ENCODE measurements at places on chromosomes 5 and 9.

DNA sequence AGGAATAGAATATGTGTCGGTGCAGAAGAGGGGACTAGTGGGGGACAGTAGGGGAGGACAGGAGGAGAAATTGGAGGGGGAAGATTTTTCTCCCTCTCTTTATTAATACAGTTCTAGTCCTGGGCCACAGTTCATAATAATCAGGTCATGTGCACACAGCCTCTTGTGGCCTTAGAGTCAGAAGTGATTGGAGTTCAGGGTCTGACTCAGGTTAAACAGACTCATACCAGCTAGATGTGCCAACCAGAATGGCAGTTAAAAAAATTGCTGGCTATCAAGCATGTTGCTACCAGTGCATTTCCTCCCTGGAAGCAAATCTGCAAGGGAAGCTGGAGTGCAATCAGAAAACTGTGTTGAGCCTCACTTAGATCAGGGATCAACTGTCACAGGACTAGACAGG, 132.7 kb upstream of the MAP1B start:
- DNase-seq, result no peak

DNA sequence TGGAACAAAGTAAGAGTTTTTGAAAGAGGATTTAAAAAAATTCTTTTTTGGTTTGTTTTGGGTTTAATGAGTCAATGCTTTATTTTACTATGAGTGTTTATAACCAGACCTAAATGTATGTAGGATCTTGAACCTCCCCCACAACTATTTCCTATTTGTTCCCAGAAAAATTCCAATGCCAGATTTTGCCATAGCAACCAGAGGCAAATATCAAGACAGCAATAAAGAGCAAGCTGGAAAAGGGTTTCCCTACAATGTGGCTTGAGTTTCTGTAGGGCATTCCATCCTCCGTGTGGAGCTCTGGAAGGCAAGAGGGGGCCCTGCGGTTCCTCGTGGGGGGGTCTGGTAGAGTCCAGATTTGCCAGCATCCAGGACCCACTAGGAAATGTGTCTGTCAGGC, 27.8 kb upstream of the GDNF start:
- DNase-seq, result no peak

DNA sequence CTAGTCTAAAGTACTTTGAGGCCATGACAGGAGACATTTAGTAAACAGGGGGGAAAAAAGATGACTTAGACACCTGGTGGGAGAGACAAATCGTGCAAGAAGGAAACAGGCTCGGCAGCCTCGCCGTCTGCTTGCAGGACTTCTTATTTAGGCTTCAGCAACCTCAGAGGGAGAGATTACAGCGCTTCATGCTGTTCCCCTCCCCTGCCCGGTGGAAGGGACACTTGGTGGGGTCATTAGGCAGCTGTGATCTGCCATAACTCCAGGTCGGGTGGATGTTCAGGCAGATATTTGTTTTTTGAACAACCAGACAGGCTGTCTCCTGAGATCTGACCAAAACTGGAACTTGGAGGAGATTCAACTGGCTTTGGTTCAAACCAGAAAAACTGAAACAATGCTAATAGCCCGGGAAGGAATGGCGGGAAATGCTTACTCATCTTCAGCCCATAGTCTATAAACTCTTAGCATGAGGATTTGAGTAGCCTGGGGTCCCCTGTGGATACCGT, 38.1 kb upstream of the CD180 start:
- DNase-seq, result no peak

DNA sequence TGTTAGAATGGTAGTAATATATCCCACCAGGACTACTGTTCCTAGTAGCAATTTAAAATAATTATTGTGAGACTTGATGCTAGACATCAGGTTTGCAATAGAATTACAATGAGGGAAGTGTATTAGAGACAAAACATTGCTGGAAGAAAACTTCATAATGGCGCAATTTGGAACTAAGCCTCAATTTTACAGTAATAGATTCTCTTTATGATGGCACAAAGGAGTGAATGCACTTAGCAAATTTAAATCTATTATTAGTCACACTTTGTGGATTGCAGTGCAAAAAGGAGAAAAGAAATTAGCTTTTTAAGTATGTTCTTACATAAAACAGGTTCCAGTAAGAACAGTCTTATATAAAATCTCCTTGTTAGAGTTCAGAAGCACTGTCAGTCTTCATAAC, 358.3 kb downstream of the KIAA0825 start:
- no peak for DNase-seq

DNA sequence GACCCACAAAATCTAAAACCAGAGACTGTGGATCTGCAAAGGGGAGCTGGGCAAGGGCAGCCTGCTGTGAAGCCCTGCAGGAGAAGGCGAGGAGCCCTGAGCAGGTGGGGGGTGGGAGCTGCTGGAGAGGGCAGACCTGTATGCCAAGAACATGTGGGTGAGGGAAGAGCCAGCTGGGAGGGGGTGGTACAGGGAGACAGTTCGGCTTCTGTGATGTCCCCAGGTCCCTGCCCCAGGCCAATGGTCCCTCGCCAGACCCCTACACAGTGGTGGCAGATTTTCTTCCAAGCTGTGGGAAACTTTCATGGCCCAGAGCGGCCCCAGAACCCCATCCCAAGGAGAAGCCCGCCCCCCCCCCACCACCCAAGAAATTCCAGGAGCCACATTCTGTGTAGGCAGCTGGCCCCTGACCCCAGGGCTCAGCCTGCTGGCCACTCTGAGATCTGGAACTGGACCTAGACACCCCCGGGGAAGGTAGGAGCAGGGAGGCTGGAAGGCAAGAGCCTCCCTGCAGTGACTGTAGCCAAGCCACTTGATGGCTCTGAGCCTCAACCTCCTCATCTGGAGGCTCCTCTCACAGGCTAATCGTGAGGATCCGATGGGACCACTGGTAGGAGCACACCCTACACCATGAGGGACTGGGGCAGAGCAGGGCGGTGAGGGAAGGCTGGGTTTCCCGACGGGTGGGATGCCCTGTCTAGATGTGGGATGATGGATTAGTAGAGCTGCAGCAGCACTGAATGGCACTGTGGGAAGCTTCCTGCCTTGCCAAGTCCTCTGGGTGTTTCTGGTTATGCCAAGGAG, 22.6 kb upstream of the CSF1R start:
- DNase-seq, result no peak

DNA sequence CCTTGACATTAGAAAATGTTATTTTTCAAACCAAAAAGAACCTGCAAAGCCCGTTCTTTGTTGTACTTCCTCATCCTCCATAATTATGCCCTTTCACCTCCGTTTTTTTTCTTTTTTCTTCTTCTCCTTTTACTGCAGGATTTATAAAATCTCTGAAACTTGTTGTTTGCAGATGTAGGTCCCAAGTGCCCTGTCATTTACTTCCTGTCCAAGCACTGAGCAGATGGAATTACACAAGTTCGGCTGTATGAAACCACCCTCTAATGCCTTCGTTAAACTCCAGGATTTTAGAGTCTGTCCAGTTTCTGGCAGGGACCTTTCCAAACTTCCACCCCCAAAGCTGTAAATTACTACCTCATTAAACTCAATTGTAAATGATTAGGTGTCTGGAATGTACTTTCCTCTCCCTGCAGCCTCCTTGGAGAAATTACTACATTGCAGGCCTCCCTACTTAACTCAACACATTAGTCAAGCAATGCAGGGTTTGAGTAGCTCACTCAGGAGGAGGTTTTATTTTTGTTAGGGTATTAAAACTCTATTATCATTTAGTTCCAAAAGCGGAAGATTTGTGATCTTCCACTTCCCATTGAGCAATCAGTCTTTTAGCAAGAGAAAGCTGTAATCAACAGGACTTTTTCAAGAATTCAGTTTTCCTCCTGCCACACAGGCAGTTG, 125.6 kb upstream of the LPAR1 start:
- no peak for DNase-seq

DNA sequence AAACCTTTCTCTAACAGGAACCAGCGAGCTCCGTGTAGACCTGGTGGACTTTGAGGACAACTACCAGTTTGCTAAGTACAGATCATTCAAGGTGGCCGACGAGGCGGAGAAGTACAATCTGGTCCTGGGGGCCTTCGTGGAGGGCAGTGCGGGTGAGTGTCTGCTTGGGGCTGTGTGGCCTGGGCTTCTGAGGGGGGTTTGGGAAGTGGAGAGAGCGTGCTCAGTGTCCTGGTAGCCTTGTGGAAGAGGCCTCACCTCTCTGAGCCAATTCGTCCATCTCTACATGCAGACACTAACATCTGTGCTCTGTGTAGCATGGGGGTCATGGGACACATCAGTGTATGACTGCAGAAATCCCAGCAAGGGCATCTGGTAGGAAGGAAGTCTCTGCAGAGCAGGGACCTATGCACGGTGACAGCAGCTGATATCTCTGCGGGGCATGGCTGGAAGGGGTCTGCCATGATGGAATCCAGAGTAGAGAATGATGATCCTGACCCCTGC, 5.9 kb downstream of the FCN2 start:
- DNase-seq, result no peak

GRCh38 chr9:7147121-7148090, 389.6 kb downstream of the KDM4C start:
- no peak for DNase-seq

- DNase-seq, result no peak
These were observed 305.9 kb upstream of the PRR16 start for GRCh38 chr5:120158211-120158610.

DNA sequence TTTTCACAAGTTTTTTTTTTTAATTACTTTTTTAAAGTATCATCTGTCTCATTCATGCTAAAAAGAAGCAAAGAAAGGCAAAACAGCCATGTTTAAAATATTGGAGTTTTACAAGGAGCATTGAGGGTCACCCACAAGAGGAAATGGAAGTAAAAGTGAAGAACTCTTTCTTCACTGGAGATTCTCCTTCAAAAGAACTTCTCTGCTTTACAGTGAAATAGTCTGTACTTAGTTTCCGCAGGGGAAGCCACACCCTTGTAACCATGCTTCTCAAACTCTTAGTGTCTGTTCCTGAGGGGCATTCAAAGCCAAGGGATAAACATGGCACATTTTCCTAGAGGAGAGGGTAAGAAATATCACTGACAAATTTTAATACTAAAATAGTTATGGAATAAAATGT, 8.6 kb downstream of the C9orf72 start:
- DNase-seq, result no peak

DNA sequence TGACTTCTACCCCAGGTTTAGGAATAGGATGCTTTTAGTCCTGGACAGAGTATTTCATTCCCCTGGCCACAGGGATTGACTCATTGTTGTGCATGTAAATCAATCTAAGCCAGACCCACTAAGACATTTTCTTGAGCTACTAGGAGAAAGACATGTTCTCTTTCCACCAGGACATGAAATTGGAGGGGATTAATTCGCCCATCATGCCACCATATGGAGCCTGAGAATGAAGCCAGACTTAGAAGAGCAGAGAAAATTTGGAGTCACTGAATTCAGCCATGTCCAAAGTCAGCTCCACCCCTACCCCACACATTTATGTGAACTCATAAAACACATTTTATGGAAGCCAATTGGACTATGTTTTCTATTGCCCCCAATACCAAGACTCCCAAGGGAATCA, 322.5 kb downstream of the NFIB start:
- DNase-seq, result no peak

- no peak for DNase-seq
These were observed 50.2 kb upstream of the TLX3 start for GRCh38 chr5:171258737-171259415.

- DNase-seq, result no peak
These were observed 4.2 kb downstream of the NKX2-5 start for GRCh38 chr5:173230690-173231380.

GRCh38 chr5:45252978-45253377, 443.2 kb downstream of the HCN1 start:
- DNase-seq, result no peak

GRCh38 chr5:139287890-139288635, 5.5 kb upstream of the MATR3 start:
- no peak for DNase-seq

DNA sequence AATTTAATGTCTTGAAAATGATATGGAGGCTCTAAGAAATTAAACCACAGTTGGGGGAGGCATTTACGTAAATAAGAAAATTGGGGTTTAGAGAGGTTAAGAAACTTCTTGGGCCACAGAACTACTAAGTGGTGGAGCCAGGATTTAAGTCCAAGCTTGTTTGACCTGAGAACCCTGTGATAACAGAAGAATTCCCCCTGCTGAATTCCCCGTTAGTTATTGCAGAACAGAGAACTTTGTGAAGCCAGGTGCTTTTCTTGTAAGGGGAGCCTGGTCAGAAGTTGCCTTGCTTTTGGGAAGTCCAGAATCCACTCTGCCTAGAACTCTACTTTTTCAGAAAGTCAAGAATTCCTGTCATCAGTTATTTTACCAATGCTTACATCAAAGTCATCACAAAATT, 309.3 kb upstream of the SEMA6A start:
- no peak for DNase-seq

GRCh38 chr9:116144555-116144954, 9.0 kb upstream of the PAPPA start:
- no peak for DNase-seq

- no peak for DNase-seq
These were observed 281.1 kb upstream of the PCSK5 start for GRCh38 chr9:75609401-75609800.

GRCh38 chr9:91240596-91241165, 121.0 kb downstream of the AUH start:
- no peak for DNase-seq

DNA sequence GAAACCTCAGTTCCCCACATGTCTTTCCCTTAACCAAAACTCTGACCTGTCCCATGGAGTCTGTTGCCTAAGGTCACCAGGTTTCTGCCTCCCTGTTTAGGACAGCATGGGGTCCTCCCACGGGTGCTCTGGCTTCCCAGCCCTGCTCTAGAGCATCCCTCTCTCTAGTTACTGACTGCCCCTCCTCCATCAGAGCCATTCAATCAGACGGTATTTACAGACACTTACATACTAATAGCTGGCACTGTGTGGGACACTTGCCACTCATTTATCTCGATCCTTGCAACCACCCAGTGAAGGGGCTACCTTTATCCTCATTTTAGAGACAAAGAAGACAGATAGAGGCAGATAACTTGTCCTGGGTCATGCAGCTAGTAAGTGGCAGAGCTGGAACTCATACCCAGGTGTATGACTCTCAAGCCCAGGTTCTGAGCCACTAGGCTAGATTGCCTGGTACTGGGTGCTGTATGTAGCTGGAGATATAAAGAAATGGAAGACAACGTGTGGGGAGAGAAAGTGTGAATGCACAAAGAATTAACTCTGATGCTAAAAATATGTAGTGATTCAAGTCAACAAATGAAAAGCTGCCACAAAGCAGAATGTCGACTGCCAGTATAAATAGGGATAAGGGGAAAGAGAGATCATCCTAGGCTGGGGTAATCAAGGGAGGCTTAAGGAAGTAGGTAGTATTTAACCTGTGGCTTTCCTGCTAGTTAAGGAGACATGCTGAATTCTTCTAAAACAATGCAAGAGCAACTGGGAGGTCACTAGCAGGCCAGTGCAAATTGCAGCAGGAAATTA, 52.5 kb upstream of the PDE8B start:
- DNase-seq, result no peak

GRCh38 chr5:172085738-172086137, 79.3 kb upstream of the FBXW11 start:
- DNase-seq, result no peak

All from activated CD4-positive, alpha-beta T cell treated with anti-CD3 and anti-CD28 coated beads for 36 hours (primary cell).